ENCODE measurements at places on chromosomes 5 and 9.

DNA sequence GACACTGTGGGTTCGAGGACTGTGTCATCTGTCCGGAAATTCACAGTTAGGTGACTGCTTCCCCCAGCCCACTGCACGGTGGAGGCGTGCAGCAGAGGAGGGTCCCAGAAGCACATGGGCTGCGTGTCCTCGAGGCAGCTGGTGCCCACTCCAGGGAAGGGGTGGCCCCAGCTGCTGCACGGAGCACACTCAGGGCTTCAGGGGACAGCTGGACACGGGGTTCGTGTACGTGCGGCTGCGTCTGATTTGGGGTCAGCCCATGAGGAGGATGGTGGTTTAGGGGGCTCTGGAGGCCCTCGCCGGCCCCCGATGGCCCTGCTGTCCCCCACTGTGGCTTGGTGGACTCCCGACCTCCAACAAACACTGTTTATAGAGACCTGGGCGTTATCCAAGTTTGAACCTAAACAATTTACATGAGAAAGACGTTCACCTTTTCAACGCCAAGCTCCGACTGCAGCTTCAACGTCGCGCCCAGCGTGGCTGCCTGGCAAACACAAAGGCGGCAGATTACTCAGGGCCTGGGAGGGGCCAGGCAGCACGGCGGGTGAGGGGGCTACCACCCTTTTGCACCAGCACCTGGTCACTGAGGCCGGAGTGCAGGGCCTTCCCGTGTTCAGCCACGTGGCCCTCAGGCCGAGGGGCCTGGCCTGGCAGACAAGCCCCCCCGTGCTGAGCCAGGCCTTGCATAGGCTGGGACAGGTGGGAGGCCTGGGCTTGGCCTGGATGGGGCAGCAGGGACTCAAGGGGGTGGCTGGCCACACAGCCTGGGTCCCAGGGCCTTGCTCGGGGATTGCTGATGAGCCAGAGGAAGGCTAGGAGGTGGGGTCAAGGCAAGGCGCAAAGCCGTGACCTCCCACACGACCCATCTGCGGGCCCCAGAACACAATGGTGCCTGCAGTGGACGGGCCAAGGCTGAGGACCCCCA lies 55.2 kb downstream of the EXD3 start:
- no peak for DNase-seq

GRCh38 chr5:89536020-89536419 lies 653.0 kb upstream of the MEF2C start:
- no peak for DNase-seq

- DNase-seq = no peak
Observed at GRCh38 chr9:114314256-114314867, 8.5 kb upstream of the ORM1 start.

DNA sequence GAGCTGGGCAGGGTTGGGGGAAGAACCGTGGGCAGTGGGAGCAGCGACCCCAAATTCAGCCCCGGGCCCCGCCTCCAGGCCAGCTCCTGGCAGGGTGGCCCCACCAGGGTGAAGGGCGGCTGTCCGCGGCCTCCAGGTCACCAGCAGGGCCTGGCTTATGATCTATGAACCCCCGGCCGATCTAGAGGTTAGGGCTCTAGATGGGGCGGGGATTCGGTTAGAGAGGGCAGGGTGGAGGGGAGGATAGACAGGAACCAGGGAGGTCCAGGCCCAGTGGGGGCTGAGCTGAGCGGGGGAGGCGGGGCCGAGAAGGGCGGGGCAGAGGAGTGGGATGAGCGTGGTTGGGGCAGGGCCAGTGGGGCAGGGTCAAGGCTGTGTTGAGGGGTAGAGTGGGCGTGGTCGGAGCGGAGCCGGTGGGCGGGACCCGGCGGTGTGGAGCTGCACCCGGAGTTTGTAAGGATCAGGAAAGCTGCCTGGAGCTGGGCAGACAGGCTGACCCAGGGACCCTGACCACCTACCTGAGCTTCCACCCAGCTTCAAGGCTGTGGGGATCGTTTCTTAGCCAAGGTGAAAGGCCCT lies 29.3 kb upstream of the OBP2B start:
- DNase-seq = peak; percentile 34

DNA sequence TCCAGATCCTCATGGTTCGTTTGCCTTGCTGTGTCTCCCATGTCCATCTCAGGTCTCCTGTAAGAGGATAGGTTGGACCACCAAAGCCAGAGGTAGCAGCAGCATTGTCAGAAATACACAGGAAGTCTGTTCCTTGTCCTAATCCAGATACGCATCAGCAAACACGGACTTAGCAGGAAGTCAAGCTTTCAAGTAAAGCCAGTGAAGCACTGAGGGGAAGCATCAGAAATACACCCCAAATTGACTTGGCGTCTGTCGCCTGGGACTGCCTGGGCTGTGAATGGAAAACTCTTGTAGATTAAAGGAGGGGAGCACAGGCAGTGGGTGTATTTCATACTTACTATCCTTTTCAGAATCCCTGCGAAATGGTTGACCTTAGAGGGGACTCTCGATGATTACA lies 171.3 kb downstream of the PSAT1 start:
- no peak for DNase-seq

DNA sequence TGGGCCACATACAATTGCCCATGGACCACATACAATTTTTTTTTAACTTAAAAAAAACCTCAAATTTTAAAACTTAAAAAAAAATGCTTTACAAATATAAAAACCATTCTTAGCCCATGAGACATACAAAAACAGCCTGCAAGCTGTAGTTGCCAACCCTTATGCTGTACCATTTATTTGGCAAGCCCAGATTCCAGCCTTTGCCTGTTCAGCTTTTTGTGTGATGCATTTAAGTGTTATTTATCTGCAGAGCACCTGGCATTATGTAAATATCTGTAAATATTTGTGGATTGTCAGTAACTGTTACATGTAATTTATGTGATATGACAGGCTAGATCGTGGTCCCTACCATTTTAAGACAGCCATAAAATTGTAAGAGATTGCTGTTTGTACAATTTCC lies 32.6 kb downstream of the HEXB start:
- DNase-seq = no peak

- no peak for DNase-seq
Observed at GRCh38 chr9:136277746-136278145, 26.1 kb downstream of the CCDC187 start.
